LHCN-M2 (cell line): ENCODE measurements at places on chromosomes 2 and 18. TPM values are rescaled to one million over a fixed set of nuclear protein-coding genes. Genes with fewer than 3 reads are reported as not detected.

The MAP3K19 gene
- not detected in 2 replicates for total RNA-seq

The GPR35 gene
- 0.11 and 1.0 TPM in 2 replicates for total RNA-seq

The UNC80 gene
- total RNA-seq = not detected in 2 replicates

The UGT1A10 gene
- total RNA-seq = not detected in 2 replicates

The GKN1 gene
- not detected in 2 replicates for total RNA-seq
